ENCODE measurements at places on chromosomes 2 and 18. TPM values are rescaled to one million over a fixed set of nuclear protein-coding genes. Genes with fewer than 3 reads are reported as not detected.

DNA sequence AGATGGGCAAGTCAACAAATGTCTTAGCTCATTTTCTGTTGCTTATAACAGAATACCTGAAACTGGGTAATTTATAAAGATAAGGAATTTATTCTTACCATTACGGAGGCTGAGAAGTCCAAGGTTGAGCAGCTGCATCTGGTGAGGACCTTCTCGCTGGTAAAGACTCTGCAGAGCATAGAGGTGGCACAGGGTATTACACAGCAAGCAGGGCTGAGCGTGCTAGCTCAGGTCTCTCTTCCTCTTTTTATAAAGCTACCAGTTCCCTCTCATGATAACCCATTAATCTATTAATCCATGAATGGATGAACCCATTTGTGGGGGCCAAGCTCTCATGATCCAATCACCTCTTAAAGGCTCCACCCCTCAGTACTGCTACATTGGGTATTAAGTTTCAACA is 109.1 kb downstream of the CDK15 start:
- DNase-seq = no peak

DNA sequence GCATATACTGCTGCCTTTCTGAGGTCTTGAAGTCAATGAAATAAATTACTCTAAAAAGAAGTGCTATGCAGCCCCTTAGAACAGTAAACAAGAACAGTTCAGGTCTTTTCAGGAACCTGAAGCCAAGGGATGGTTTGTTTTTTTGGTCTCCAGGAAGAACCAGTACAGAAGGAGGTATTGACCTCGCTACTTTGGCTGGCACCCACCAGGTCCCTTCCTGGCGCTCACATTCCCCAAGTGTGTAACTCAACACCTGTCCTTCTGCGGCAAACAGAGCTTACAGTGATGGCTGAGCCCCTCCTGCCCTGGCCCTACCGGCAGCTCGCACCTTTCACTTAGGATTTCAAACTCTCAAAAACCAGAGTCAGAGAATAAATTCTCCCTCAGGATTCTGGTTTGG is 51.9 kb downstream of the SETBP1 start:
- no peak for DNase-seq

GRCh38 chr2:179569831-179570233 is 291.6 kb downstream of the ZNF385B start:
- no peak for DNase-seq

DNA sequence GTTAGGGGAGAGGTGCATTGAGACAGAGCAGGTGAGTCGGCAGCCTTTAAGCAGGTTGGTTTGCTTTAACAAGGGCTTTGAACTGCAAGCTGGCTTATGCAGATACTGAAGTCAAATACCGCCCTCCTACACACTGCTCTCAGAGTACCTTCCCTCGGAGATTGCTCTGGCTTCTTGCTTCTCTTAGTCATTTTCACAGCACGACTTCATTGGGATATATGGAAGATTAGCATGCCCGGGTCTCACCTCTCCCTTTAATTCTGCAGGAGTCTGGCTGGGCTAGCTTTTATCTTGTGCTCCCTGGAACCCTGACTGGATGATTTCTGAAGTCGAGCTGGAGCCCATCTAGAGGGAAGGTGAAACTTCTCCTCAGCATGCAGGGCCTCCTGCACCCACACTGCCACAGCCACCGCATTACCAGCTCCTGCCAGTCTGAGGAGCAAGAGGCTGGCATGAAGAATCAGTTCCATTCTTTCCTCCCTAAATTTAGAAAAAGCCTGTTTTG is 395.5 kb upstream of the HNRNPA3 start:
- no peak for DNase-seq

GRCh38 chr2:123578016-123578415 is 447.1 kb upstream of the CNTNAP5 start:
- DNase-seq = no peak

DNA sequence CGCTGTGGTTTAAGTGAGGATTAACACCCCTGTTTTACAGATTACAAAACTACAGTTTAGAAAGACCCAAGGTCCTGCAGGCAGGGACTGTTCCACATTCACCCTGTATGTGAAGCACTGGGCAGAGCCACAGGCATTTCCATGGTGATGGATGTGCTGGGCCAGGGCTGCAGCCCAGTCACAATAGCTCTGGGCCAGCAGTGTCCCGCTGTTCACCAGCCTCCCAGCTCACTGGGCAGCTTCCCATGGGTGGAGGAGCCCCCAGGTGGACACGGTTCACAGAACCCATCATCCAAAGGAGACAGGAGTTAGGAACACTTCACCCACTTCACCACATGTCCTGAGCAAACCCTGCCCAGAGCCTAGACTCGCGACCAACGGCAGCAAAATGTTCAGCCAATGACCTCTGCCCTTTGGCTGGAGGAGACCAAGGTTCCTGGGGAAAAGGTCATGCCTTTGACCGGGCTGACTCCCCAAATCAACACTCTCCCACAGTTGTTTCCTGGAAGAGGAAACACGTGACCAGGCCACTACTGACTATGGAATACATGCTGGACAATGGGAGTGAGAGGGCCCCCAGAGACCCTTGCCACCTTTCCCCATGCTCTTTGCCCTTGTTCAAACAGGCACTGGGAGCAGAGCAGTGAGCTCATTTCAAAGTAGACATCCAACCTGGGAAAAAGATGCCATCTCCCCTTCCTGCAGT is 28.0 kb upstream of the SLC35F6 start:
- peak; percentile 41 for DNase-seq

GRCh38 chr2:231399853-231400680 is 4.6 kb downstream of the B3GNT7 start:
- DNase-seq = peak; percentile 76

- DNase-seq = no peak
Observed at GRCh38 chr2:84194181-84194580, 264.9 kb downstream of the SUCLG1 start.

DNA sequence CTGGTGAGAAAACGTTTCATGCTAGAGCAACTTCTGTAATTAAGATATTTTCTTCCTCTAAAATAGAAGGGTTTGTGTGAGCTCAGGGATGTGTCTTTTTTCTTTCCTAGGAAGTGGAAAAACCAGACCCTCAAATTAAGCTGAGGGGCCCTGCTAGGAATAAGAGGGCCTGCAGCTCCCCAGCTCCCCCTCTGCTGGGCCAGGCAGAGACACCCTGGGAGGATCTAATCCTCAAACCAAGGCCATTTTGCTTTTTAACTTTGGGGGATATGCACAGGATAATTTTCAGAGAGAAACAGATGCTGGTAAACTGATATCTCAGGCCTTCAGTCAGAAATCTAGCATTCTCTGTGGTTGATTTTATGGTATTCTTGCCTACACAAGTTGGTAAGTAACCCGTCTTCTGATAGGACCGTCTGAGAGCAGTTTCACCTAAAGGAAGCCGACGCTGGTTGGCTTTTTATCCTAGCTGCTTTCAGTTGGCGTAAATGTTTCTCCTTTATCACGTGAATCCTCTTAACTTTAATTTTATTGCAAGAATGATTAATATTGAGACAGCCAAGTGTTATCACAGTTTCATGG is 34.8 kb downstream of the SNTG2 start:
- DNase-seq = no peak

DNA sequence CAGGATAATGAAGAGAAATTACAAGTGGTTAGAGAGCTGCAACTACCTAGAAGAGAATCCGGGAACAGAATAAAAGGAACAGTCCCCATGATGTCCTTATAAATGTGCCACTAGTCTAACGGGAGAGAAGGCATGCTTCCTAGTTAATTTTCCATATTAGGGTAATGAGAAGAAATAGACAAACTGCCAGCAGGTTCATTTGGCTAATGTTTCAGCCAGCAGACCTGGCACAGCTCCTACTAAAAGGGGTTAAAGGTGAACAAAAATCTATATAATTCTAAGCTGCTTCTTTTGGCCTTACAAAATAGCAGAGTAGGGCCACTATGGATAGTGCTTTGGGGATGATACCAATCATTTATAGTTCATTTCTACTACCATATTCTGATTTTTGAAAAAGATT is 845.3 kb upstream of the GCFC2 start:
- DNase-seq = no peak

- DNase-seq = no peak
Observed at GRCh38 chr2:171794918-171795317, 99.1 kb downstream of the SLC25A12 start.

DNA sequence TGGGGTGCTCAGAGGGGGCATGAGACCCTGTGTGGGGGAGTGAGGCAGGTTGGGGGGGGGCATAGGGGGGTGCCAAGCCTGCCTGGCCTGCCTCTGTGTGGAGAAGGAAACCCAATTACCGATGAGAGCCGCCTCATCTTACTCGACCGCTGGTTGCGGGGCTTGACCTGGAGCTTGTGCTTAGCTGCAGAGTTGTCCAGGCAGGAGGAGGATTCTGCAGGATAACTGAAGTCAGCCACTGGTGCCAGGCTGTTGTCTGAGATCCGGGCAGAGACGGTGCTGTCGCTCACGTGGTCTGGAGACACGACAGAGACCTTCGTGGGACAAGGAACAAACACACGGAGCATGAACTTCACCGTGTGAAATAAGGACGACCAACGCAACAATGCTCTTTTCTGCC is 95.9 kb upstream of the MGAT4A start:
- DNase-seq = no peak

DNA sequence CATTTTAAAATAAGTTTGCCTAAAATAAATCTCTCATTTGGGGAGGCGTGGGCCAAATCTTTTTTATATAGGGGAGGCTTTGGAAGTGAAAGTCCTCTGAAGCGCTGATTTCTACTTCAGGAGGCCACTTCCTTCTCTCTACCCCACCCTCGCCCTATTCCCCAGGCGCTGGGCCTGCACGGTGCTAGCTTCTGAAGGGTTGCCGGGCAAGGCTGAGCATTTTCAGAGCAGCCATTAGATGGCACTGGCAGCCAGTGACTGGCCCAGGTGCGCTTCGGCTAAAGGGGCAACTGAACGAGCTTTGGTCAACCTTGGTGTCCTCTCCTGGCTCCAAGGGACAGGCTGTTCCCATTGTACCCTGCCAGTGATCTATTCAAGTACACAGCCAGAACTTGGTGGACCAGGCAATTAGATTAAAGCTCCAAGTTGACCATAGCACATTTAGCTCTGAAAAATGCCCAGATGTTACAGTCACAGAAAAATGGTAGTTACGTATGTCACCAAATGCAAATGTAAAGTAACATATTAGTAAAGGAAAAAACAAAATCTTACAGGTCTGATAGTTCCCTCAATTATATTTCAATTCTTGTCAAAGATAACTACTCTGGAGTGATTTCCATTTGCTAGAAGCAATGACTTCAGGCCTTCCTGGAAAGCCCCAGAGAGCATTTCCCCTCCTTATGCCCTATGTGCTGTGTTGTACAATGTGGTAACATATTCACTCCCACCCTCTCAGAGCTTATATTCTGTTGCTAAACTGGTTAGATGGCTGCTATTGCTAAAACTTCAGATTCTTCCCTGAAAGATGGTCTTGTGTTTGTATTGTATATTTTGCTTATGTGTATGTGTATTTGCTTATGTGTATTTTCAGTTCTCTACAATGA is 2.1 kb downstream of the POMC start:
- peak; percentile 48 for DNase-seq

DNA sequence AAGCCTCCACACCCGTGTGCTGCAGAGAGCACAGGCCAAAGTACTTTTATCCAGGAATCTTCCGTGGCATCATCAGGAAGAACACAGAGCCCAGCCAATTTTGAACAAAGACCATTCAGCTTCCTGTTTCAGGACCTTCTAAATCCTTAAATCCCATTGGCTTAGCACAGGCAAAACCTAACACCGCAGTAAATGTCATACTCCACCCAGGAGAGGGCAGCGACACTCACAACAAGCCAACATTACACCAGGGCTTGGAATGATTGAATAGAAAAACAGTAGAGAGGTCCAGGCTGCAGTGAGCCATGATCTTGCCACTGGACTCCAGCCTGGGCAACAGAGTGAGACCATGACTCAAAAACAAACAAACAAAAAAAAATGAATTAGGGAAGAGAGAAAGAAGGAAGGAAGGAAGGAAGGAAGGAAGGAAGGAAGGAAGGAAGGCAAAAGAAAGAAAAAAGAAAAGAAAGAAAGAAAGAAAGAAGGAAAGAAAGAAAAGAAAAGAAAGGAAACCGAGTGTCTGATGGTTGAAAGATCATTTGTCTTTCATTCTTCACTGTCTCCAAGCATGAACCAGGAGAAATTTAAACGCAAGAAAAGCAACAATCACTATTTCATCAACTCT is 144.6 kb upstream of the SATB2 start:
- DNase-seq = no peak

DNA sequence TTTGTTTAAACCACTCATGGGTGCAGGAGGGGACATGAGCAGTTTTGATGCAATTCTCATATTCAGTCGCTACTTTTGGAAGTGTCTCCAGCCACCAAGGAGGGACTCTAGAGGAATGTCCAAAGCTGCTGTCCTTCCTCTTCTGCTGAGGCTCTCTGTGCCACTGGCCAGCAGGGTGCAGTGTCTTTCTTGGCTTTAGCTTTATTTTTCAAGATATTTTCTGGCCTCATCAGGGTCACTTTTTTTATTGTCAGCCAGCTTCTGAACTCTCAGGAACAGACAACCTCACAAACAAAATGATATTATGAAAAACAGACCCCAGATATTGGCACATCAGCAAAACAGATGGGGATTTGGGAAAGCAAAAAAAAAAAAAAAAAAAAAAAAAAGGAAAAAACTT is 289.3 kb upstream of the ZSWIM2 start:
- peak; percentile 59 for DNase-seq

GRCh38 chr2:38248255-38248654 is 128.8 kb downstream of the ATL2 start:
- DNase-seq = no peak

DNA sequence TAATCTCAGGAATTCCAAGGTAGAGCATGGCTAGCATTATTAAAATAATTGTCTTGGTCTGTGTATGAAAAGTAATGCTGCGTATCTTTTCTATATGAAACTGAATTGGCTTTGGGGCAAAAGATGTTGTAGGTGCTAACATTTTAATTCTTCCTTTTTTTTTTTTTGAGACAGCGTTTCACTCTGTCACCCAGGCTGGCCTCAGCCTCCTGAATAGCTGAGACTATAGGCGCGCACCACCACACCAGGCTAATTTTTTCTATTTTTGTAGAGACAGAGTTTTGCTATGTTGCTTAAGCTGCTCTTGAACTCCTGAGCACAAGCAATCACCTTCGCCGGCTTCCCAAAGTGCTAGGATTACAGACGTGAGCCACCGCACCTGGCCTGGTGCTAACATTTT is 172.6 kb upstream of the STON1 start:
- DNase-seq = no peak

- DNase-seq = no peak
Observed at GRCh38 chr2:172525601-172526000, 30.3 kb upstream of the PDK1 start.

- no peak for DNase-seq
Observed at GRCh38 chr2:119282146-119282995, 58.7 kb downstream of the STEAP3 start.

- DNase-seq = no peak
Observed at GRCh38 chr2:167595839-167596471, 651.4 kb downstream of the STK39 start.

GRCh38 chr2:168712053-168712452 is 90.4 kb upstream of the NOSTRIN start:
- DNase-seq = no peak

GRCh38 chr2:23954325-23955014 is 14.2 kb downstream of the UBXN2A start:
- no peak for DNase-seq

GRCh38 chr18:2368102-2368501 is 203.2 kb downstream of the METTL4 start:
- DNase-seq = no peak

IDH1 gene
- 50.8 TPM for total RNA-seq

RNF125 gene
- 3.4 TPM for total RNA-seq

EVA1A gene
- total RNA-seq = 0.94 TPM

LHCGR gene
- total RNA-seq = 0.10 TPM

LAMA3 gene
- 3.4 TPM for total RNA-seq

GULP1 gene
- total RNA-seq = 4.6 TPM

TUBA3E gene
- total RNA-seq = 60.2 TPM

RAB11FIP5 gene
- 19.4 TPM for total RNA-seq

TEKT4 gene
- not detected for total RNA-seq
